ENCODE measurements at places on chromosomes 13 and 19. TPM values are rescaled to one million over a fixed set of nuclear protein-coding genes. Genes with fewer than 3 reads are reported as not detected.

GRCh38 chr13:87259479-87260083, 411.6 kb upstream of the SLITRK5 start:
- no peaks in the 10 kb centered on the region for H3K4me1 ChIP-seq
- no peaks in the 10 kb centered on the region for H3K27me3 ChIP-seq
- no peak for DNase-seq
- H3K27ac ChIP-seq: no peak overlapping the region

Gene CGB8
- polyA plus RNA-seq: not detected

- no peaks in the 10 kb centered on the region for H3K36me3 ChIP-seq
- H3K27me3 ChIP-seq: no peaks in the 10 kb centered on the region
- no peak overlapping the region for H3K27ac ChIP-seq
- no peak for DNase-seq
- H3K4me3 ChIP-seq: no peak overlapping the region
- no peaks in the 10 kb centered on the region for H3K4me1 ChIP-seq
These were observed 2124.4 kb upstream of the PCDH20 start for GRCh38 chr13:63540061-63540460.

DNA sequence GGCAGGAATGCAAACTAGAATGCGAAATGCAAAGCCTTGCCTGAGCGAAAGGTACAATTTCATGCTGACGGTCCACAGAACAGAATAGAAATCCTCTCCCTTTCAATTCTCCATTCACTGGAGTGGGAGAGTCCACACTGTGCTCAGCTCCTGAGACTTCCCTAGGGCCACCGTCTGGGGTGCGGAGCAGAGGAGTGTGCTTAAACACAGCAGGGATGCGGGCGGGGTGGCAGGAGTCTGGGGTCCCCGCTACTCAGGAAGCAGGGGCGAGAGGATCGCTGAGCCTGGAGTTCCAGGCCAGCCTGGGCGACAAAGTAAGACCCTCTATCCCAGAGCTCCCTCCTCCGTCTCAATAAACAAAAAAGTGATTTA, 552 bp upstream of the ZNF816 start:
- H3K27ac ChIP-seq: peak overlapping the region; percentile 73
- peaks cover 12% of the 10 kb centered on the region for H3K4me1 ChIP-seq
- H3K4me3 ChIP-seq: peak overlapping the region; percentile 77
- no peaks in the 10 kb centered on the region for H3K27me3 ChIP-seq
- H3K36me3 ChIP-seq: no peaks in the 10 kb centered on the region

- no peaks in the 10 kb centered on the region for H3K27me3 ChIP-seq
- DNase-seq: no peak
- H3K36me3 ChIP-seq: no peaks in the 10 kb centered on the region
- no peak overlapping the region for H3K4me3 ChIP-seq
- no peak overlapping the region for H3K27ac ChIP-seq
These were observed 11.6 kb downstream of the ATP4B start for GRCh38 chr13:113646376-113646775.

DNA sequence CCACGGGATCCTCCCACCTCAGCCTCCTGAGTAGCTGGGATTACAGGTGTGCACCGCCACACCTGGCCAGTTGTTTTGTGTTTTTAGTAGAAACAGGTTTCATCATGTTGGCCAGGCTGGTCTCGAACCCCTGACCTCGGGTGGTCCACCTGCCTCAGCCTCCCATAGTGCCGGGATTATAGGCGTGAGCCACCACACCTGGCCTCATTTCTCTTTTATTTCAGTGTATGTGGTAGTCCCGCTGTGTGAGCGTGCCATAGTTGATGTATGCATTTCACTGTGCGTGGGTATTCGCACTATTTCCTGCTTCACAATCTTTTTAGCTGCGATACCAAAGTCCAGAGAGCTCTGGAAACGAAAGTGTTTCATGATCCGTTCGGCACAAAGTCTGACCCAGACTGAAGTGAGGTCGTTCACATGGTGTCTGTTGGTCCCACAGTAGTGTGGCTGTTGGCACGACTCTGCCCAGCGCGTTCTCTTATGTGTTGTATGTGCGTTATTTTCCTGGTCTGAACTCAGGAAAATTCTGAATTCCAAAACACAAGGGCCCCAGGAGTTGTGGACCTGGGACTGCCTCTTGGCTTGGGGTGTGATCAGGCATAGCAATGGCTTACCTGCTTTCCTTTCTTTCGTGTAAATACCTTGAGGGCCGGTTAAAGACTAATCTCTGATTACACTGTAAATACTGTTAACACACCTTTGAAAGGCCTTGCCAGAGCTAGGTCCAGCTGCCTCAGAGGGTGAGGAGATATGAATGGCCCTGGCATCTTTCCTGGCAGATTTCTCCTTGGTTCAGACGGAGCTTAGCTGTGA, 8.6 kb downstream of the EPN1 start:
- DNase-seq: no peak
- H3K36me3 ChIP-seq: peaks cover 4% of the 10 kb centered on the region
- H3K27ac ChIP-seq: no peak overlapping the region
- no peaks in the 10 kb centered on the region for H3K27me3 ChIP-seq
- no peak overlapping the region for H3K4me3 ChIP-seq

DNA sequence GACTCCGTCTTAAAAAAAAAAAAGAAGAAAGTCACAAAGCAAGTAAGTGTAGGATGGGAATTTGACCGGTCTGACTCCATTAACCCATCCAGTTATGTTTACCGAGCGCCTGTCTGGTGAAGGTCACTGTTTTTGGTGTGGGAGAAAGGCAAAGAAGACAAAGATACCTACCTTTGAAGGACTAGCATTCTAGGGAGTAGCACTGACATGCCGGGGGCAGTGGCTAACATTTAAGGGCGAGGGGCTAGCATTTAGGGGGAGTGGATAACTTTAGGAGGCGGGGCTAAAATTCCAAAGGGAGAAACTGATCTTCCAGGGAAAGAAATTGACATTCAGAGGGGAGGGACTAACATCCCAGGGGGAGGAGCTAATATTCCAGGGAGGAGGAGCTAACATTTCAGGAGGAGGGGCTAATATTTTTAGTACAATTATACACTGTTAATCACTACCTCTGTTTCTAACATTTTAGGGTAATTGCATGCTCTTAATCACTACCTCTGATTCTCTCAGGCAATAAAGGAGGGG, 8.7 kb downstream of the GPR32 start:
- peaks cover 17% of the 10 kb centered on the region for H3K27me3 ChIP-seq
- no peak overlapping the region for H3K27ac ChIP-seq
- DNase-seq: no peak
- no peak overlapping the region for H3K4me3 ChIP-seq
- H3K4me1 ChIP-seq: no peaks in the 10 kb centered on the region

GRCh38 chr13:46183018-46183946, 1.3 kb upstream of the LCP1 start:
- H3K27me3 ChIP-seq: no peaks in the 10 kb centered on the region
- peaks cover 29% of the 10 kb centered on the region for H3K4me1 ChIP-seq
- H3K4me3 ChIP-seq: peak overlapping the region; percentile 83
- no peaks in the 10 kb centered on the region for H3K36me3 ChIP-seq
- DNase-seq: no peak

DNA sequence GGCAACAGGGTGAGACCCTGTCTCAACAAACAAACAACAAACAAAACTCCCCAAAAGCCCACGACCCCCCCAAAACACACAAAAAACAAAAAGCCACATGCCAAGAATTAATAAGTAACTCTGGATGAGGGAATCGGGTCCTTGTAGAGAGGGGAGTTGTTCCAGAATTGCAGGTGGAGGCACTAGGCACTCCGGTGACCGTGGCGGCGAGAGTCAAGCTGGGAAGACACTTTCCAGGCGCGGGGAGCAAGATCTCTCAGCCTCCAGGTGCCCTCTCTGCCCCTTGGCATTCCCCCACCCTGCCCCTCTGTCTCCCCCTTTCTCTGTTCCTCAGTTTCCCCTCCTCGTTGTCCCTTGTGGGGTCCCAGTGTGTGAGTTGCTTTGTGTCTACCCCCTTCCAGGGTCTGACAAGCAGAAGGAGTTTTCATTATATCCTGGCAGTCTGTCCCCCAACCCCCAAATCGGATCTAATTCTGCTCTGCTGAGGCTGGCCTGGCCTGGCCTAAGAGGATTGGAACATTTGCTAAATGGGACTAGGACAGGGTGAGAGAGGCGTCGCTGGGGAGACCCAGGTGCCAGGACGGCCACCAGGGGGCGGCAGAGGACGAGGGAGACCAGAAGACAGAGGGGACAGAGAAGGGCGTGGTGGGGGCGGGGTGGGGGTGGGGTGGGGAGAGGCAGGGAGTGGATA, 8.3 kb upstream of the CRX start:
- H3K36me3 ChIP-seq: no peaks in the 10 kb centered on the region
- no peak overlapping the region for H3K4me3 ChIP-seq
- H3K27me3 ChIP-seq: no peaks in the 10 kb centered on the region
- peak; percentile 74 for DNase-seq
- no peak overlapping the region for H3K27ac ChIP-seq

DNA sequence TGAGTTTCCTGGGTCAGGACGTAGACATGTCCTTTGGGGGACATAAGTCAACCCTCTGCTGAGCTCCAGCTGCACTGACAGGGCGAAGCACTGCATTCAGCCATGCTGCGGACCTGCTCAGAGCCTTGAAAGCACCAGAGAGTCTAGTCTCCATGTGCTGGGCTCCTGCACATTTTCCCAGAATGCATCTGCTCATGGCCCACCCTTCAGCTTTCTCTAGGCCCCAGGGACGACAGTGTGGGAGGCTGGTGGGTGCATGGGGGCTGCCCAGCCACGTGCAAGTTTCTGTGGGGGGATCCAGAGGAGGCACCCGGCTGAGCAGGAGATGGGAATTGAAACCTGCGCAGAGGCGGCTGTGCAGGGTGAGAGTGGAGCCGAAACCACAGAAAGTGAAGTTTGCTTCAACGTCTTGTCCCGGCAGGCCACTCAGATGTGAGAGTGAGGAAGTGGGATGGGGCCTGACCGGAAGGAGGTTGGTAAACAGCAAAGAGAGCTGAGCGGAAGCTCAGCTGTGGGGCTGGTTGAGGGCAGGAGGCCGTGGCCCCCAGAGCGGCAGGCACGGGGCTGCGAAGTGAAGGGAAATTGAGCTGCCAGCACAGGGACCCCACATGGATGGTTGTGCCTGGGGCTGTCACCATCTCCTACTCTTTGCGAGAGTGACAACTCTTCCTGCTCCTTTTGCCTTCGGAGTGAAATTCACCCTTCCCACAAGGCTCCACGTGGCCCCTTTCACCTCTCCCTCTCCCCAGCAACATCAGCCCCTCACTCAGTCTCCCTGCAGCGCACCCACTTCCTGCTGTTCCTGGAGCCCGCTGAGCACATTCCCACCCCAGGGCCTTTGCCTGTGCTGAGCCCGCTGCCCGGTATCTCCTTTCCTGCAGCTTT, 11.8 kb downstream of the PGLS start:
- peak overlapping the region; percentile 64 for H3K27ac ChIP-seq
- peaks cover 23% of the 10 kb centered on the region for H3K4me1 ChIP-seq
- no peaks in the 10 kb centered on the region for H3K27me3 ChIP-seq
- no peaks in the 10 kb centered on the region for H3K36me3 ChIP-seq
- peak; percentile 45 for DNase-seq

- H3K27ac ChIP-seq: no peak overlapping the region
- no peak for DNase-seq
- H3K4me3 ChIP-seq: no peak overlapping the region
- H3K27me3 ChIP-seq: no peaks in the 10 kb centered on the region
- no peaks in the 10 kb centered on the region for H3K4me1 ChIP-seq
These were observed 4.3 kb upstream of the POSTN start for GRCh38 chr13:37602733-37603381.

GRCh38 chr13:97384371-97384770, 49.6 kb upstream of the RAP2A start:
- H3K4me1 ChIP-seq: peaks cover 3% of the 10 kb centered on the region
- DNase-seq: no peak
- H3K36me3 ChIP-seq: peaks cover 7% of the 10 kb centered on the region
- H3K27ac ChIP-seq: no peak overlapping the region

- no peaks in the 10 kb centered on the region for H3K4me1 ChIP-seq
- H3K36me3 ChIP-seq: no peaks in the 10 kb centered on the region
- no peaks in the 10 kb centered on the region for H3K27me3 ChIP-seq
- DNase-seq: no peak
These were observed 5.3 kb upstream of the MYBPC2 start for GRCh38 chr19:50427318-50427925.

DNA sequence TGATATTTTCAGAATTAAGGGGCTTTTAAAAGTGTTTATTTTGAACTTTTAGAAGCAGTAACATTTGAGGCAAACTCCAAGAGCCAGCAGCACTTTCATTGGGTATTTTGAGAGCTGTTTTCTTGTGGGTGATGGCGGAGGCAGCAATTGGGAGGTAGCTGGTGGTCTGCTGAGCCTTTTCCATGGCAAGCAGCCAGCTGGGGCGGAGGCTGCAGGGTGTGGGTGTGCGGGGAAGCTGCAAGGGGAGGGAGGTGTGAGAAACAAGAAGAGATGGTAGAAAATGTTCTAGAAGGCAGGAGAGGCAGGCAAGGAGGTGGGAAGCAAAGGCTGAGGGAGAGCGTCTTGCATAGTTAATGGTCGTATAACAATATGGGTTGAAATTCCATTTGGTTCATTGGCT, 223.4 kb upstream of the HTR2A start:
- H3K36me3 ChIP-seq: no peaks in the 10 kb centered on the region
- no peak overlapping the region for H3K4me3 ChIP-seq
- DNase-seq: no peak
- no peaks in the 10 kb centered on the region for H3K4me1 ChIP-seq

GRCh38 chr13:97235549-97236231, 13.6 kb downstream of the MBNL2 start:
- DNase-seq: no peak
- no peak overlapping the region for H3K27ac ChIP-seq

Gene ENOX1
- polyA plus RNA-seq: not detected

- H3K27me3 ChIP-seq: no peaks in the 10 kb centered on the region
- peak overlapping the region; percentile 17 for H3K27ac ChIP-seq
- H3K4me3 ChIP-seq: no peak overlapping the region
- no peaks in the 10 kb centered on the region for H3K36me3 ChIP-seq
These were observed 47.0 kb downstream of the FOXO1 start for GRCh38 chr13:40619479-40619814.

Gene ZNF541
- 0.58 TPM for polyA plus RNA-seq

DNA sequence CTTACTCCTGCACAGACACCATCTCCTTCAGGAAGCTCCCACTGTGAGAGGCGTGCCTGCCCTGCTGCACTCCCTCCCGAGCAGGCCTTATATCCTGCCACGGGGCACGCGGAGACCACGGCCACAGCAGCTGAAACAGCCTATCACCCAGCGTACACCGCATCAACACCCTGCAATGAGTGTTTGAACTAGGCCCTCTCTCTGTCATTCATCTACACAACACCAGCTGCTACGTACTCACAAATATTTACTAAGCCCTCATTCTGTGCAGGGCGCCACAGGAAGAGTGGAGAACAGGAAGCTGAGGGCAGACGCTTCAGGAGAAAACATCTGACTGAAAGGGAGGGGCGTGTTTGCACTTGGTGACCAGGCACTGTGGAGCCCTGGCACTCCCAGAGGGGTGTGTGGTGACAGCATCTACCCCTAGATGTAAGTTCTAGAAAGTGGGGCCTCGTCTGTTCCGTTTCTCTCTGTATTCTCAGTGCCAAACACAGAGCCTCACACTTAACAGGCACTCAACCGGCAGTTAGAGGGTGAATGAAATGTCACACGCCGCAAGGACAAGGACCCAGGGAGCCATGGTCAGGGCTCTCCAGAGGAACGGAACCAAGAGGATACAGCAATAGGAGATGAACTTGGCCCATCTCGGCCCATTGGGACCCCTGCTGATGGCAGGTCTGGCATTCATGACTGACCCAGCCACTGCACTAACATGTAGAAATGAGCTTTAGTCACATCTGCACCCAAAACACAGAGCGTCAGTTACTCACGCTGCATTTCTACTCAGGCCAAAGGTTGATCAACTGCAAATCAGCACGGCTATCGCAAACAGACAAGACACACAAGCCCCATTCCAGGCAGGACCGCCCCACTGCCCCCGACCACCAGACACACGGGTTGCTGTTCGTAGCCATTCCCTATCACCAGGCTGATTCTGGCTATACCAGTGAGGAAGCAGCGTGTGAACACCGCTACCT, 15.7 kb downstream of the RANBP3 start:
- peak; percentile 50 for DNase-seq
- H3K4me1 ChIP-seq: peaks cover 56% of the 10 kb centered on the region
- no peaks in the 10 kb centered on the region for H3K27me3 ChIP-seq
- H3K4me3 ChIP-seq: peak overlapping the region; percentile 38
- H3K27ac ChIP-seq: peak overlapping the region; percentile 77
